ENCODE measurements at places on chromosomes 5 and 9.

DNA sequence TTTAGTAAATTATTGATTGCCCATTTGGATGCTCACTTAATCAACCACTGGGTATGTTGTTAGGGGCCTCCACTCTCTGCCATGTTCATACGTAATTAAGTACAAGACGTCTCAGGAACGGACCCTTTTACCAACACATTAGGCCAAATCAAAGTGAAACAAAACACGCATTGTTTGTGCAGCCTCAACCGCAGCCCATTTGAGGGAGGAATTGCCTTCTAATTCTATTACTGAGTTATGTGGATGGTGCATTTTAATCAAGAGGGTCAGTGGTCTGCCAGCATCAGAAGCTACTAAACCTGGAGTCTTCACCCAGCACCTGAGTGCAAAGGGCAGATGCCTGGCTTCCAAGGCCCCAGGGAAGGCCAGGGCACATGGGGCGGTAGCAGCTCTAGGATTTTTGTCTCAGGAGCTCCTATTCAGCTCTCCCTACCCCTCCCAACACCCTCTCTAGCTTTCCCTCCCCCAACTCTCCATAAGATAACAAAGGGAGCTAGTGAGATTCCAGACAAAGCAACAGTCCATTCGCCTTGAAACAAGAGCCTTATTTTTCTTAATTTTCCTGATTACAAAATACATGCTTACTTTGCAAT, 7.9 kb upstream of the MED27 start:
- DNase-seq = no peak

DNA sequence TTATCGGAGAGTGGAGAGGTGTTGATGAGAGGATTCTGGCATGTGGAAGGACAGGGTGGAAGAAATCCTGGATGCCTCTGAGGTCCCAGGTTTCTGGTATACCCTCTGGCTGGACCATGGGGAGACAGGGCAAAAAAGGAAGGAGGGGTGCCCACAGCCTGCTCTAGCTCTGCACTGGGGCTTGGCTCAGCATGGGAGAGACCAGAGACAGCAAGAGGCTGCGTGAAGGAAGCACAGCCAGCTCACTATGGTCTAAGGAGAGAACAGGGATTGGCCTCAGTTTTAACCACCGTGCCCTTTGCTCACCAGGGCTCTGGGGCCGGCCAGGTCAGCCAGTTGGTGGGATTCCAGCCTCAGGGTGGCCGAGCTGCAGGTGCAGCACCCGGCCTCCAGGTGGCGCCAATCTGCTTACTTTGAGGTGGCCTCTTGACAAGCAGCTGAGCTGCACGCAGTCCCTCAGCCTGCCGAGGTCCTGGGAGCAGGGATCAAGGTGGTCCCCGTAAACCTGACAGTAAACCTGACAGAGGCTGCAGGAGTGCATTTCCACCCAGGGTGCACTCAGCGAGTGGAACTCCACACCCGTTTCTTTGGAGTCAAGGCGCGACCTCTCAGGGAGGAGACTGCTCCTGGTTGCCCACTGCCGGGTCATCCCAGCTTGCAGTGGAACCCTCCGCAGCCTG, 25.0 kb upstream of the SPTLC1 start:
- DNase-seq = peak; percentile 70

- peak; percentile 7 for DNase-seq
Measured at GRCh38 chr5:135116160-135116561, 82.1 kb upstream of the PITX1 start.

GRCh38 chr9:131732636-131733289, 7.1 kb downstream of the RAPGEF1 start:
- DNase-seq = peak; percentile 79

DNA sequence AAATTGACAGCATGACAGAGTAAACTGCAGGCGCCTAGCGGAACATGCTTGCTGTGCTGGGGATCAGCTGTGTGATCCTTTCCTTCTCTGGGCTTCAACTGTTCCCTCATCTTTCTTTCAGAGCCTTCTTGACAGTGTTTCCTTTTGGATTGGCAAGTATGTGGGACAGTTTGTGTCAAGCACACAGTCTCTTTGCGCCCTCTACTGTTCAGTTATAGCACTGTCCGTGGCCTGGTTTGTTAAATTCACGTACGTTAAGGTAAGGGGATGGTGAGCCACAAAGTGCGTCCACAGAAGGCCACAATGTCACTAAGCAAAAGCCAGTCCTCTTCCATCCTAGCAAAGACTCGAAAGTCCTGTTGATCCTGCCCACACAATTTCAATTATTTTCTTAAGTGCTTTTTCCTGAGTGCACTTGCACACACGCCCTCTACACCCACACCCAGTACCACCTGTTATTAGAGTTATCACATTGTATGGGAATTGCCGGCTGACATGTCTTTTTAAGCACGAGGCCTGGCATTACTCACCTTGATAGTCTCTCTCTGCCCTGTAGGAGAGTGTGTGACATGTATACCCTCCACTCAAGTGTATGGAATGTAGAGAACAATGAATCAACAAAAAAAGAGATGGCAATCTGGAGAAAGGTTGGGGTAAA, 22.5 kb upstream of the PTPN3 start:
- peak; percentile 24 for DNase-seq

- DNase-seq = no peak
Measured at GRCh38 chr5:151492729-151493128, 45.3 kb downstream of the SLC36A1 start.
